ENCODE measurements at places on chromosomes 7 and 10.

- DNase-seq = no peak
Measured at GRCh38 chr7:103928581-103928980, 60.9 kb downstream of the RELN start.

GRCh38 chr10:29243750-29244149 is 45.1 kb upstream of the LYZL1 start:
- DNase-seq = no peak

DNA sequence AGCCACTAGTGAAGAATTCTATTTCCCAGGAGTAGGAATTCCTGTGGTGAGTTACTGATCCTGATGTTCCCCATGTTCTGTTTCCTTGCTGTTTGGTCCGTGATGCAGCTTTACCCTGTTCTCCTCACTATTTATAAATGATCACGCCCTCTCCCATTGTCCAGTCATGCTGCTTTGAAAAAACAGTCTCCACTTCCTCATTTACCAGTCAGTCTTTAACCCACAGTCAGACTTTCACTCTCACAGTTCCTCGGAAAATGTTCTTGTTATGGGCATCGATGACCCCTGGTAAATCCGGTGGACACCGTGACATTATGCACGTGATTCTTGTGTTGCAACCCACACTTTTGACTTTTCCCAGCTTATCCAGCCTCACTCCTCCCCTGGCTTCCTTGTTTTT is 14.4 kb downstream of the SCIN start:
- peak; percentile 93 for DNase-seq

DNA sequence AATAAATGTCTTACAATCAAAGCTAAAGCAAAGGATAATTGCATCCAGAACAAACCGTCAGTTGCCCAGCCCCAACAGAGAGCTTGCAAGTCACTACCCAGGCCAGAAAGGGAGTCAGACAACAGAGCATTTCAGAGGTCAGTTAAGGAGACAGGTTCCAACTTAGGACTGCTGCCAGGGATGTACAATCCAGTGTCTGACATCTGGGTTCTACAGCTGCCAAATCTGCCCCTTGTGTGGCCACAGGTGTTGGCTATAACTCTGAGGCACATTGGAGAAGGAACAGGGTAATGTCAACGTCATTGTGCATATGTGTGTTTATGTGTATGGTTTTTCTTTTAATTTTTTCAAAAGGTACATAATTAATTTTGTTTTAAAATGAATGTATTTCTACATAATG is 85.2 kb upstream of the GLCCI1 start:
- DNase-seq = no peak

DNA sequence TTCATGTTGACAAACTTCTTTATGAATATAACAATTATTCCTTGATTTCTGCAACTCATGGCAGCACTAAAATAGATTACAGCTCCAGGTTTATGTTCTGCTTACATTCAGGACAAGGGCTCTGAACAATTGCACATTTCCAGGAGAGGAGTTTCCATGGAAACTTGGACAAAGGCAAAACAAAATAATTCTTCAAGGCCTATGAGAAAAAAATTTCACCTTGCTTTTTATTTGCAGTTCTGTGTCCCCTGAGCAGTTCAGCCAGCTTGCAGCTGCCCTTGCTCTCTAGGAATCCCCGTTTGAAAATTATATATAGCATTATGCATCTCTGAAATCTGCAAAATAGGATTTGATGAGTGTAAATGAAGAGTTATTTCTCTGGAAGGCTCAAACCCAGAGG is 71.7 kb downstream of the ARL4A start:
- no peak for DNase-seq

DNA sequence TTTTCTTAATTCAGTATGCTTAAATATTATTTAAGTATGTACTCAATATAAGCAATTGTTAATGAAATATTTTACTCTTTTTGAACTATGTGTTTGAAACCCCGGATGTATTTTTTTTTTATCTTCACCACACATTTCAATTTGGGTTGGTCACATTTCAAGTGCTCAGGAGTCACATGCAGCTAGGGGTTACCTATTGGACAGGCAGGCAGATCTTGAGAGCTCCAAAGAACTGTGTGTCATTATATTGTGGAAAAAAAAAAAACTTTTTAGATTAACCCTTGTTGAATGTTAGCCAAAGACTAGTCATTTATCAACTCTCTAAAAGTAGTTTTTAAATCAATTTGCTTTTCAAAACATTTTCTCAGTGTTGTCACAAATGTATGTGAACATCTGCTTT is 37.2 kb downstream of the IKZF1 start:
- no peak for DNase-seq

DNA sequence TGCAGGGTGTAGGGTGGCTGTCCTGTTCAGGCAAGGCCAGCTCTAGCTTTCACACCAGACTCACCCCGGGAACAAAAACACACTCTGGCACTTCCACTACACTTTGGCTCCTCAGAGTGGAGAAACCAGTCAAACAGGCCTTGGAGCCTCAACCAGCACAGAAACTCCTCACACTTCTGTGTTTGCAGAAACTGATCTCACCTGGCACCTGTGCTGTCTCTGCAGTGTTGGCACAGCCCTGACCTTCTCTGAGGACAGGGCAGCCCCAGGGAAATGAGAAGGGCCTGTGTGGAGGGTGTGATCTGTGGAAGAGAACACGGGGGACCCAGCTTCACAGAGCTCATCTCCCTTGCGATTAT is 4.1 kb upstream of the CALML5 start:
- no peak for DNase-seq

DNA sequence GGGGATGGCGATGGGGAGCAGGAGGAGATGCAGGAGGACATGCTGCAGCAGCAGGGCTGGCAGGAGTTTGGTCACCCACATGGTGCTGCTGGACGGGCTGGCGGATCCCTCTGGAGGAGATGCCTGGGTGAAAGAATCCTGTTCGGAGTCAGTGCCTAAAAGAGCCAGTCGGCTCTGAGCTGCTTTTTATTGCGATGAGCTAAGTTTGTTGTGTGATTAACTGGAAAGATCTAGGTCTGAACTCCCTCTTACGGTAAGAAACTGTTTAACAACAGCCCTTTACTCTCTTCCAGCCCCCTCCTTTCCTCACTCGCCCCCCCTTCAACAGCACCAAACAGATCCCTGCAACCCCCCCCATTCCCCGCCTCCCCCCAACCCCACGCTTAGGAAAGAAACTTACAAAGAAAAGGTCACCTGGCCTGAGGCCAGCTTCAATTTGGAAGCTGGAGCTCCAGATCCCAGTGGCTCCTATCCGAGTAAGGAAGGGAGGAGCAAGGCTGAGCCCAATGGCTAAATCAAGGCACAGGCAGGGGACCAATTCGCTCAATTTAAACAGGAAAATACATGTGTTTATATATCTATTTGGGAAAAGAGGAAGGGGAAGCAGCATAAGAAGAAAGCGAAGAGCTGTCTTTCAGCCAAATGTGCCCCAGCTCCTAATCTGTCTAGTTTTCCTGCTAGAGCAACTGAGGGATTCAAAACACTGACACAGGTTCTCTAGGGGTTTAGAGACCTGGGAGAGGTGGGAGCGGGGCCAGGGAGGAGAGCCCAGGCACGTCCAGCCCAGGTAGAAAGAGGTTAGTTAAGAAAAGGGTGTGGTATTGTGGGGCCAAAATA is at the start of gene HGF:
Gene HGF, minus strand, starts transcription at position 157 of the 837 bp plus-strand sequence. Its CDS starts 76 bp downstream, at position 81.
- DNase-seq = no peak

DNA sequence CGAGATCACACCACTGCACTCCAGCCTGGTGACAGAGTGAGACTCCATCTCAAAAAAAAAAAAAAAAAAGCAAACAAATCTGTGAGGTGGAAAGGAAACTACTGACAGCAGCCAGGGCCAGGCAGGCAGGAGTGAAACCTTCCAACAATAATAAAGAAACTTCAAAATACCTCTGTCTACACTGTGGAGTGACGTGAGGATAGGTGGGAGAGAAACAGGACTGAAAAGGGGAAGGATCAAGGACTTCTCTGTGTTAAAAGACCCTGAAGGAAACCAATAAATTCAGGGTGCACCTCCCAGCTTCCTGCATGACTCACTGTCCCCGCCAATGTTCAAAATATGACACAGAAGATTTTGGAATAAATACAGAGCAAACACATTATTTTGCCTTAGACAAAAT is 82.9 kb downstream of the KIAA1549 start:
- no peak for DNase-seq

GRCh38 chr7:141550386-141551093 is 670 bp upstream of the AGK start:
- DNase-seq = no peak

- DNase-seq = no peak
Measured at GRCh38 chr7:40793132-40793531, 658.3 kb downstream of the SUGCT start.

GRCh38 chr7:41630741-41631140 is 72.1 kb downstream of the INHBA start:
- DNase-seq = no peak

DNA sequence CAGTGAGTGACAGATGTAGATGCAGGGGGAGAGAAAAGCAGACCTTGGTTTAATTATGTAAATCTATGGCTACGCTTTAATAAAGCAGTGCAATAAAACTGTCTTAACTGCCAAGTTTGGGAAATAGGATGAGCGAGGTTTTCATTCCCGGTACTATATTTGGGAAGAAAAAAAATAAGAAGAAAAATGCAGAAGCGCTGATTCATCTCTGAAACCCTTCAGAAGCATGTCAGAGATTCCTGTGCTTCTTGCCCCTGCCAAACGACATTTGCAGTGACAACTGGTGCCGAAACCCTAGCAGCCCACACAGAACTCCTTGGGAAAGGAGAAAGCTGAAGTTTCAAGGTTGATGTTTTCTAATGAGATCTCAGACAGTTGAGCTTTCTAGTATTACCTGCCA is 380.7 kb downstream of the REEP3 start:
- no peak for DNase-seq

- no peak for DNase-seq
Measured at GRCh38 chr7:8213381-8213780, 48.6 kb downstream of the ICA1 start.

DNA sequence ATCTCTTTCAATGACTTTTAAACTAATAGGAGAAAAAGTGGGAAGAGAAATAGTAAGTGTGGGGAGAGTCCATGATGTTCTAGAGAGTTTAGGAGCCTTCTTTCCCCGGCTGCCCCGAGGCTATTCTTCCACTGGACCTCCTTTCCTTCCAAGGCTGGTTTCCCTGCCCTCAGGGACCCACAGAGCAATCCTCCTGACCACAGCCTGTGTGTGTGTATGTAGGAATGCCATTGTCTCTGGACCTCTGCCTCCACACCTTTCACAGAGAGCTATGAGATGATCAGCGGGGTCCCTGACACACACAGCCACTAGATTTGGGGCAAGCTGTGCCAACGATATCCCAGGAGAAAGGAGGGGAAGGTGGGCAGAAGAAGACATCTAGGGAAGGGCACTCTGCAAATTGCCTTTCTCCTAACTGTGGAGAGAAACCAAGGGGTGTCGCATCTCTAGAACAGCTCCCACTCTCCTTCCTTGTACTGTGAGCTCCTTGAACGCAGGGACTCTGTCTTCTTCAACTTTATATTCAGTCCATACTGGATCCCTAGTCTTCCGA is 13.3 kb upstream of the CHCHD3 start:
- DNase-seq = no peak

GRCh38 chr10:67794256-67794655 is 43.7 kb downstream of the DNAJC12 start:
- no peak for DNase-seq

DNA sequence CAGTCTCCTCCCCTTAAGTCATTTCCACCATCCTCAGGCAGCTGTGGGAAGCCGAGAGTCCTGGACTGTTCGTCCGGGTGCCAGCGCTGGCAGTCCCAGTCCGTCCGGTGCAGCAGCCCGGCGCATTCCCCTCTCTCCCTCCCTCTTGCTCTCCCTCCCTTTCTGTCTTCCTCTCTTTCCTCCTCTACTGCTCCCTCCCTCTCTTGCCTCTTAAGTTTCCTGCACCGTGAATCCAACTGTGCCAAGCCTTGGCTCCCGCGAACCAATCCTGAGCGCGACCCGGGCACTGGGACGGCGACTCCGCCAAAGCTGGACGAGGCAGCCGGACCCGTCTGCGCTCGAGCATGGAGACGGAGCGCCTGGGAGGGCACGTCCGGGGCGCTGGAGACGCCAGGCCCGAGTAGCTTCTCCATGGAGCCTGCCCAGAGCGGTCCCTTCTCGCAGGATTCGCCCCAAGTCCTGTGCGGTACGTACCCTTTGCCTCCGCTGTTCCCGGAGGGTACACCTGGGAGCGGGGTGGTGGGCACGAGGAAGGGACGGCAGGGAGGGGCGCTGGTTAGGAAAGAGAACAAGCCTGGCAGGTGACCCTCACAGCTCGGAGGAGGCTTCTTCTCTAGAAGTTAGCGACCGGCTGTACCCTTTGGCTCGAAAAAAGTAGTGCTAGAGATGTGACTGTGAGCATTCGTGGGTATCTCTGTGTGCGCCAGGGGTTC is 1.0 kb downstream of the NXPH1 start:
- no peak for DNase-seq

GRCh38 chr7:143974459-143974858 is 19.8 kb downstream of the OR2F1 start:
- DNase-seq = no peak

DNA sequence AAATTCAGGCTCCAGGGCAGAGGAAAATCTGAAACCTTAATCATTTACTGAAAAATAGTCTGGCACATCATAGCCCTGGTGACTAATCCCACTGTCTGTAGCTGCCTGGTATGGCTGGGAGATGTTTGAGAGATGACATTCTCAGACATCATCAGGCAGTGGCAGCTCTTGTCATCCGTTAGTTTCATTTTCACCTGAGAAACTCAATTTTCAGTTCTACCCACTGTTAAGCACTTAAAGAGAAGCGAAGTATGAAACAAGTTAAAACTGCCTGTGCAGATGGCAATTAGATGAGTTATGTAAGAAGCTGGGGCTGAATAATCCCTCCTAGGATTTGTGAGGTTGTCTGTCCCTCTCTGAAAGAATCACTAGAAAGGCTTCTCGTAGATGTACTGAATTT is 150.2 kb downstream of the NSUN6 start:
- DNase-seq = no peak

- DNase-seq = no peak
Measured at GRCh38 chr10:110710621-110711020, 66.5 kb downstream of the RBM20 start.

DNA sequence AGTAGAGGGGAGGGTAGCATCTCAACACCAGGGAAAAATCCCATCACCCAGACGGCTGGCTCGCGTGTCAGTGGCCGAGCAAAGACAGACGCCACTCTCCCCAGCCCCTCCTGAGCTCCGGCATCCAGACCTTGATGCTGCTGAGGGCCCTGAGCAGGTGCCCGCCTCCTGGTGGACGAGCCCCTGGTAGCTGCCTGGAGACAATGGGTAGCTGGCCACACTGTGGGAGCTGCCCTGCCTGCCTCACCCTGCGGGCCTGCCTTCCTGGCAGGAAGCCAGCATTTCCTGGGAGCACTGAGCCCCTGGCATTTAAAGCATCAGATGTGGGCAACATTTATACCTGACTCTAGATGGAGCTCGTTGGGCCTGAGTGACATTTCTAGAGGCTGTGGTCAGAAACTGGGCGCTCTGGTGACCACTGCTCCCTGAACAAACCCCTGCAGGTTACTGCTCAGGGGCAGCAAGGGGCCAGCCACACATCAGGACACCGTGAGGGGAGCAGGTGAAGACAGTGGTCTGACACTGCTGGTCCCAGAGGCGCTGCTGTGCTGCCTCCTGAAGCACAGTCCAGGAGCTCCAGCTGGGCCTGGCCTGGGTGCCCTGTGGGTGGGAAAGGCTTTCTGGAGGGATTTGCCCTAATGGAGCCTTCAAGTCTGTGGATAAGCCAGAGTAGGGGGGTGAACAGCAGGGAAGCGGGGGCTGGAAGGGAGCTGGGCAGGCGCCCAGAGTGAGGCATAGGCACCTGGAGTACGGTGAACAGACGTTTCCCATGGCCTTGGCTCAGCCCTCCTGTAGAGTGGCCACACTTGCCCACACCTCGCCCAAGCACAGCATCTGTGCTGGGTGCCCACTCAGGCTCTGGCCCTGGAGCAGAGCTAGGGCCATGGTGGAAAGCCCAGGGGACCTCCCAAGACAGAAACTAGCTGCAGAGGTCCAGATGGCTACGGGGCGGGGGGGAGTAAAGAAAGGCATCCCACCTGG is 138.7 kb downstream of the MAPK8 start:
- DNase-seq = no peak

Measured in epithelial cell of proximal tubule (primary cell).